ENCODE measurements at places on chromosomes 6 and 20.

GRCh38 chr6:130409418-130410100 is 43.7 kb downstream of the TMEM200A start:
- no peak for DNase-seq

GRCh38 chr6:83008626-83009025 is 57.0 kb downstream of the UBE3D start:
- no peak for DNase-seq

- no peak for DNase-seq
Measured at GRCh38 chr6:138776659-138777058, 3.1 kb downstream of the CCDC28A start.

DNA sequence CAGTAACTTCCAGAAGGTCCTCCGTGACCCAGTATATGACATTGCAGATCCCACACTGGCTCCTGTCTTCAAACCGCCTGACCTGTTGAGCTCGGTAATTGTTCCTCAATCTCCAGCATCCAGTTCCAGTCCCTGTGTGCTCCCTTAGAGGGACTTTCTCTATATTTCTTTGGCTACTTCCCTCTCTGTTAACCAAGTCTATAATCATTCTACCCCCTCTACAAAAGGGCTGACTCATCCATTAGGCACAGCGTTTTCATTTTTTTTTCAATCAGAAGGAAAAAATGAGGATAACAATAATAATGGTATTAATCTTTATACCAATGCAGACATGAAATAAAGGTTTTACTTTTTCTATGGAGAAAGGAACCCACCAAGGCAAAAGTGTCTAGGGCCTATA is 69.3 kb downstream of the FAM229B start:
- DNase-seq: no peak

GRCh38 chr6:149852180-149852579 is 12.0 kb downstream of the LRP11 start:
- no peak for DNase-seq

DNA sequence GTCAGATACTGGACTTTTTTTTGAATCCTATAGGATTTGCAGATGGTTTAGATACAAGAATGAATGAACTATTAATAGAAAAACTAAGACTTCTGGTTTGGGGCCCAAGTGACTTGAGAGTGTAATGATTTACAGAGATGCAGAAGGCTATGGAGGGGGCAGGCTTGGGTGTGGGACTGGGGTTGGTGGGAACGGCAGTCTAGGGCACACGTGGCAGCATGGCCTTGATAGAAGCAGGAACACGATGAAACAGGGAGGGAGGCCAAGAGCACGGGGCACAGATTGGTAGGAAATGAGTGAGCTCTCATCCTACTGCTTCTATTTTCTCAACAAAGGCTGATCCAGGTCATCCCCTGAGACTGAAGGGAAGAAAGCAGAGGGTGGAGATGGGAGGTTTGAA is 3.4 kb upstream of the UST start:
- DNase-seq: no peak

Data from CD4-positive, alpha-beta T cell treated with Interferon alpha-2 for 1 hour (primary cell).